ENCODE measurements at places on chromosomes 12 and 14.

DNA sequence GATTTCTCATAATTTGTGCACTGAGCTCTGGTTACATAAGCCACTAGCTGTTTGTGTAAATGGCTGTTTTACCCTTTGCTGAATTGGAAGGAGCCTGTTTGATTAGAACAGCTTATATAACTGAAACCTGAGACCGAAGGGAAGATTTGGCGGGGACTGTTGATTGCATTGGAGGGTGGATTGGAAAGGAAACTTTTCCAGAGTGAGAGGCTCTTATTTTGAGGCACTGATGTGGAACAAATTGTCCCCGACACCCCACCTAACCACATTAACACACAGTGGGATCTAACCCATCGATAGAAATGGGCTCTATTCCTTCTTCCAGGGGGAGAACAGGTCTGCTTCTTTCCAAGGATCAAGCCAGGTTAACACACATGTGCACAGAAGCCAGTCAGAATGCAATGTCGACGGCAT lies 51.7 kb downstream of the TMEM30B start:
- no peak for DNase-seq

- no peak for DNase-seq
Measured at GRCh38 chr14:68741839-68742470, 50.9 kb downstream of the ZFP36L1 start.

DNA sequence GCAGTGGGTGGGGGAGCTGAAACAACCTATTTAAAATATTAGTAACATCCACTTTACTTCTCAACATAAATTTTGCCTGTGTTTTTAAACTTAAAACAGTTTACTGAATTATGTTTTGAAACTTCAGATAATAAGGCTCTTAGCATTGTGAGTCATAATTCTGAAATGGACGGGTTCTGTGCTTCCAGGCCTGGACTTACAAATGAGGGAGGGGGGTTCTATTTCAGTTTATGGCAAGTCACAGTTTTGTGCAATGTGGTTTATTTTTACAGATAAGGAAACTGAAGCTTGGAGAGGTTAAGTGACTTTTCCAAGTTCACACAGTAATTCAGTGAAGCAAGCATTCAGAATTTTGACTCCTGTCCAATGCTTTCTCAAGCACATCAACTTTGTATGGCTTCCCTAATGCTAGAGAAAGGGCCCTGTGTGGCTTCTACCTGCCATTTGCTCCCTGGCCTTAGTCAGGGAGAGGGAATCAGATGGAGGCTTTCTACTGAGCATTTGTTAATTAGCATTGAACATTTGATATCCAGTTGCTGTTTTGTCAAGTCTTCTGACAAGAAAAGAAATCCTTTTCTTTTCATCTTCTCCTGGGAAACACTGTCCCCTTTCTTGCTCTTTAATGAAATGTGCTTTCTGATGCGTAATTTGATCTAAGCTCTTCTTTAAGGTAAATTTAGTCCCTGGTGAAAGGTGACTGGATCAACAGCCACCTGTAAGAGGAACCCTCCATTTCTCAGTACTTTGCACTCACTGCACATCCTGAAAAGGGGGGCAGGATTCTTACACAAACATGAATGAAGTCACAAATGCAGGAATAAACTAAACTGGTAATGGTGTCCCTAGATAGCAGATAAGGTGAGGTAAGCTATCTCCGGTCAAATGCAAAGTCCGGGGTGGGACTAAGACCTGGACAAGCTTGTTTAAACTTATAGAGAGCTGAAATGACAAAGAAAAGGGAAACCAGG lies 2.5 kb upstream of the SALL2 start:
- DNase-seq = no peak

GRCh38 chr12:40207551-40207950 lies 17.2 kb upstream of the LRRK2 start:
- no peak for DNase-seq

DNA sequence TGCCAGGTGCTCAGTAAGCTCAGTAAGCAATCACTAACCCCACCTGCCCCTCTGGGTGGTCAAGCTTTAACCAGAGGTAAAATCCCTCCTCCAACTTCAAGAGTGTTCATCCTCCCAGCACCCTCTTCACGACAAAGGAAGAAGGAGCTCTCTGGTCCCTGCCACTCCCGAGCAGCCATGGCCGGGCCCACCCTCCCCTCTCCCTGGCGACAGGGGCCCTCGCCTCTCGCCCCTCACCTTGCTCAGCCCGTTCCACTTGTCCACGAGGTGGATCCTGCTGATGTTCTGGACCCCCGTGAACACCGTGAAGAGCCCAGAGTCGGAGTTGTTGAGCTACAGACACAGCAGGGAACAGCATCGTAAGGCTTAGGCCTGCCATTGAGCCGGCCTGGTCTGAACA lies 52.0 kb downstream of the SCARB1 start:
- no peak for DNase-seq

- DNase-seq = no peak
Measured at GRCh38 chr14:52235434-52235833, 32.1 kb upstream of the PTGDR start.

DNA sequence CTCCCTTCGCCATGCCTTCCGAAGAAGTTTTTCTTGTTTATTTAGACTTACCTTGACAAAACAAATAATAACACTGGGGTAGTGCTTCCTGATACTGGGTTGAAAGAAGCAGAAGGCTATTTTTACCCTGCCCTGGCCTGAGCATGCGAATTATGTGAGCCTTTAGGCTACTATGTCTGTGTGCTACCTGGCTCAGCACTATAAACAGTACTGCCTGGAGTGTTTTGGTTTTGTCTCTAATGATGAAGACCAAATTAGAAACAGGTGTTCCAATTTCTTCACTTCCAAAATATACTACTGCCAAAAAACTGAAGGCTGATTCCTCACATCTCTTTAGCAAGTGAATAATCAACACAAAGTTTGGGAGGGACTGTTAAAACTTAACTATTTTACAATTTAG lies 7.6 kb upstream of the OVCH1 start:
- no peak for DNase-seq

DNA sequence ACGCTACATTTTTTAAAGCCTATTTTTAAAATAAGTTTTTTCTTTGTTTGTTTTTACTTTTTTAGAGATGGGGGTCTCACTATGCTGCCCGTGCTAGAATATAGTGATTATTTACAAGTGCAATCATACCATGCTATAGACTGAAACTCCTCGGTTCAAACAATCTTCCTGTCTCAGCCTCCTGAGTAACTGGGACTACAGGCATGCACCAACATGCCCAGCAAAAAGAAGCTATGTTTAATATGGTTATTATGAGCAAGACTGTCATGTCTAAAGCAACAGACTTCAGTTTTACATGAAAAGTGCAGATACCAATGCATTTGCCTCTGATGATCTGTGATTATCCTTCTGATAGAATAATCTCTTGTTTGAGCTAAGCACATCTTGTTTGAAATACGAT lies 45.6 kb upstream of the SGPP1 start:
- no peak for DNase-seq

GRCh38 chr14:77052281-77053044 lies 24.0 kb upstream of the IRF2BPL start:
- DNase-seq = no peak

- DNase-seq = no peak
Measured at GRCh38 chr12:67754933-67755697, 106.6 kb downstream of the DYRK2 start.

DNA sequence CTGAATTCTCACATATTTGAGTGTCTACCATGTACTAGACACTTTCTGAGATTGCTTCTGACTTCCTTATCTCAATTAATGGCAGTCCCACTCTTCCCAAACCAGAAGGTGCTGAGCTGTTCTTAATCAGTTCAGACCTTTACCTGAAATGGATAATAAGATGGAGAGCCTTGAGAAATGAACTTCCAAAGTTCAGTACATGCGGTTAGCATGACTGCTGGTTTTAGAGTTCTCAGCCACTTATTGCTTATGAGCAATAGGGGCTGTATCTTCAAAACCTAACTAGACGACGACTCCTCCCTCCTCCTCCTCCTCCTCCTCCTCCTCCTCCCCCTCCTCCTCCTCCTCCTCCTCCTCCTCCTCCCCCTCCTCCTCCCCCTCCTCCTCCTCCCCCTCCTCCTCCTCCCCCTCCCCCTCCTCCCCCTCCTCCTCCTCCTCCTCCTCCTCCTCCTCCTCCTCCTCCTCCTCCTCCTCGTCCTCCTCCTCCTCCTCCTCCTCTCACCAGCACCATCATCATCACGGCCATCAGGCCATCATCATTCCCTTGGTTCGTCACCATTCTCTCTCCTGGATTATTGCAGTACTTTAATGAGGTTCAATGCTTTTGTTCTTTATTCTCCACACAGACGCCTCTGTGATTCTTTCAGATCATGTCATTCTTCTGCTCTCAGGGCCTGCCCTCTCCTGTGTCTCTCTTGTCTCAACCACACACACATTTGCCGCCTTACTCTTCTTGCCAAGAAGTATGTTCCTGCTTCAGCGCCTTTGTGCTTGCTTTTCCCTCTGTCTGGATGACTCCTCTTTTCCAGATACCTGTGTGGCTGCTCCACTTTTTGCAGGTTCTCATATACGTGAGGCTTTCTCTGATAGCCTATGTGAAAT lies 2.7 kb downstream of the PCNX1 start:
- DNase-seq = no peak

DNA sequence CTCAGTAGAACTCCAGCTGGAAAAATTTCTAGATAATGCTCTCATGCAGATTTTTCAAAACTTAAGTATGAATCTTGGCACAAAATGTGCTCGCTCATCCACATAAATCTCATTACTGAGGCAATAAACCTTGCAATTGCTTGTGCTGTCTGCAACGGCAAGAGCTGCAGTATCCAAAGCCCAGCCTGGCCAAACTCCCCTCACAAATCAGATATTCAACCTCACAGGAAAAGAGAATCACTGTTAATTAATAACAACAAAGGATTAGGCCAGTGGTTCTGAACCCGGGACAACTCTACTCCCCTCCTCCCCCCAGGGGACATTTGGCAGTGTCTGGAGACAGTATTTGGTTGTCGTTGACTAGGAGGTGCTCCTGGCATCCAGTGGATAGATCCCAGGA lies 19.2 kb upstream of the CORO1C start:
- DNase-seq = no peak

DNA sequence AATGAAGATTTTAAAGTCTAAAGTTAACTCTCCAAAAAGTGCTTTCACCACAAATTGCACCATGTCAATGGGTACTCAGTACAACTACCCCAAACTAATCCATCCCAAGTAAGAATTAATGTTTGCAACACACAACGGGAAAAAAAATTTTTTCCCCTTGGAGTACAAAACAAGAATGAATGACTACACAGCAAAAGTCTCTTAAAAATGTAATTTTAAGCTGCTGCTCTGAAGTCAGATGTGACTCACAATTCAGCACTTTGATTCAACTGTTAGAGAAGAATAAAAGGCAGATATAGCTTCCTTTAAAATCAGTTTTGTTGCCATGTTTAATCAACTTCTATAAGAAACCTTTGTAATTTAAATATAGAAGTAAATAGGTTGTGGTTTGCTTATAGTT lies 42.5 kb upstream of the VPS33A start:
- no peak for DNase-seq

GRCh38 chr12:95462081-95462480 lies 11.9 kb upstream of the METAP2 start:
- no peak for DNase-seq

DNA sequence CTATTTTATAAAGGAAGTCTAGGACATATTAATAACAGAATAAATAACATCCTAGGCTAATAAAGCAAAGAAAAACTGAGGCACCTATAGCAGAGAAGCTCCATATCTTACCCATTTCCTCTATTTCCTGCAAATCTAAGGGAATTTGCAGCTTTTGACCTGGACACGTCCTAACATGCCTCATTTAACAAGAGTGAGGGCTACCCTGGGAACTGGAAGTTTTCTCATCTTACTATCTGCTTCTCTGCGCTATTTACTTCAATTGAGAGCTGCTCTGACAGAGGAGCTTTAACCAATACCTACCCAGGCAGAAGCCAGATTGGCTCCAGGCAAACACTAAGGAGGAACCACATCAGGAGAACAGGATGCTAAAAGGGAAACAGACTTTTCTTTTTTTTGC lies 5.7 kb downstream of the YBX3 start:
- DNase-seq = no peak

DNA sequence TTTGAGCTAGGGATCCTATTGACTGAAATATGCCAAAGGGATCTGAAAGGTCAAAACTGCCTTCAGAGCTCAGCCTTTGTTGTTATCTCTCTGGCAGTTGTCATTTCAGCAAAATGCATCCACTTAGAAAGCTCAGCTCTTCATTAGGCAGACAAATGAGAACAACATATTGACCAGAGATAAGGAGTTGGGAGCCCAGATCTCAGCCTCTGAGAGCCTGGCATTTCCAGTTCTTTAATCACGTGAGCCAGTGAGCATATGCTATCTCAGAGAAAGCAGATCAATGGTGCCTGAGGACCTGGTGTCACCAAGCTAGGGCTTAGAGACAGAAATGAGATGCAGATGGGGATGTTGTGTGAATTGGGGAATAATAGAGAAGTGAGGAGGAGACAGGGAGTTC lies 101.1 kb downstream of the DAD1 start:
- DNase-seq = no peak

- no peak for DNase-seq
Measured at GRCh38 chr12:93407054-93407962, 29.6 kb downstream of the NUDT4 start.

DNA sequence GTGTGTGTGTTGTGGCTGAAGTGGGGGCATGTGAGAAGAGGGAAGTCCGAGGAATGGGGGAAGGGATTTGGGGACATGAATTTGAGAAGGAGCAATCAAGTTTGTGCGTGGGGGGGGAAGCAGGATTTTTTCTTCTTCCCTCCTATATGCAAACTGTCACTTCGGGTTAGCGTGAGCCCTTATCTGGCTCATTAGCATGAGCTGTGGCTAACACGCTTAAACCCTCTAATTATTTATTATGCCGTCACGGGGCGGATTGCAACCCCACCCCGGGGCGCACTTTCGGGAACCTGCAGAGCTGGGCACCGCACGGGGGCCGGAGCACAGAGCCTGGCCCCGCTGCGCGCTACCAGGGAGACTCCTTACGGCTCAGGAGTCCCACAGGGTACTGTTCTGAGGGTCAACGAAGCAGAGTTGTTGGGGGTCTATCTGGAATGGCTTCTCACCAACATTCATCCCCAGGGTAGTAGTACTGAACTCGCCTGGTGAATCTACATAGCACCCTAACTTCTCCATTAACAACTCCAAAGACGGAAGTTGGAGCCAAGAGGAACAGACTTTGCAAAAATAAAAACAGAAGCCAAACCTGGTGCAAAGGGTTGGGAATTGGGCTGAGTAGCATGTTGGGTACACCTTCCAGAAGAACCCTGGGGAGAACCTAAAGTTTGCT lies 6.4 kb upstream of the ASCL1 start:
- DNase-seq = no peak

GRCh38 chr12:95571369-95571768 lies 20.1 kb upstream of the USP44 start:
- no peak for DNase-seq

Measured in stimulated activated CD8-positive, alpha-beta memory T cell treated with anti-CD3 and anti-CD28 coated beads, Interleukin-4, amount 100 ng/mL, for 48 hours (primary cell).